T-helper 17 cell (primary cell): ENCODE measurements at places on chromosomes 4 and X. TPM values are rescaled to one million over a fixed set of nuclear protein-coding genes. Genes with fewer than 3 reads are reported as not detected.
A peak's percentile ranks its signal among the peaks of the same experiment; 100 is the strongest.

- DNase-seq, result no peak
- peaks cover 8% of the 10 kb centered on the region for H3K4me1 ChIP-seq
- no peak overlapping the region for H3K27ac ChIP-seq
- H3K4me3 ChIP-seq, result no peak overlapping the region
- no peaks in the 10 kb centered on the region for H3K36me3 ChIP-seq
Measured at GRCh38 chr4:39802005-39802404, 104.1 kb downstream of the UBE2K start.

- no peak overlapping the region for H3K4me3 ChIP-seq
- no peaks in the 10 kb centered on the region for H3K27me3 ChIP-seq
- no peak overlapping the region for H3K27ac ChIP-seq
- no peak for DNase-seq
Measured at GRCh38 chr4:159526172-159526571, 423.3 kb downstream of the RAPGEF2 start.

Gene PUDP
- total RNA-seq, result 8.4 TPM

DNA sequence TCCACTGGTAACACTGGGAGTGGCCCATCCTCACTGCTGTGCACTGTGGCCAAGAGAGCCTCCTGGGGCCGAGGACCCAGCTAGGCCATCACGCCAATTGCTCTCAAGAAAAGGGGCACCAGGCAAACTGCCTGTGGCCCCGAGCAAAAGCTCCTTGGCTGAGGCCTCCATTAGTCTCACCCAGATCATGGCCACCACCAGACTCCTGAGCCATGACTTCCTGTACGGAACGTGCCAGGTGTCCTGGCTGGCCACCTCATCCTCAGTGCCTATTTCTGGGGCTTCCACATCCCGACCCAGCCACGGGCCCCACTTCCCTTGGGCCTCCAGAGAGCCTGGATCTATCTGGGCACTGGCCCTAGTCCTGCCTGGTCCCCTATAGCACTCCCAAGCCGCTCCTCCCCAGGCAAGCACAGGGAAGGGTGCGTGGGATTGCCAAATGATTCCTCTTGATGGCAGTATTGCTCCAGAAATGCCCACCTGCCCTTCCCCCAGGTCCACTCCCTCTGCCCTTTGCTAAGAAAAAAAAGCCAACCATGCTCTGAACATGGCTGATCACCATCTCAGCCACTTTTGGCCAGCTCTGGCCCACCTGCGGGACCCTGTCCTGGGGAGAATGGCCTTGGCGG, 212.6 kb upstream of the AGTR2 start:
- H3K27me3 ChIP-seq, result no peaks in the 10 kb centered on the region
- H3K4me1 ChIP-seq, result no peaks in the 10 kb centered on the region
- H3K27ac ChIP-seq, result no peak overlapping the region

DNA sequence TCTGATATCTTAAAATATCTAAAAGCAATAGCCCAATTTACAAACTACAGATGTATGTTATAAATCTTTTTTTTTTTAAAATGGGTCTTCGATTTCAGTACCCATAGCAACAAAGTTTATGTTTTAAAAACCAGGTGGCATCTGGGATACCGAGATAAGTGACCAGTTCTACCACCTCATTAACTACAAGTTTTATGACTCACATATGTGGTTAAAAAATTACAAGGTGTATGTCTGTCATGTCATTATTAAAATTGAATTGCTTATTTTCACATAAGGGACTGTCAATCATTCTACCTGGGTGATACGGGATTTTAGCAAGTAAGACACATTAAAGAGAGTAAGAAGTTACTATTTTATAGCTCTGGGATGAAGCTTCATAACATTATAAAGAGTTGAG, 192.0 kb upstream of the ETNPPL start:
- peaks cover 12% of the 10 kb centered on the region for H3K27me3 ChIP-seq
- H3K36me3 ChIP-seq, result no peaks in the 10 kb centered on the region
- no peak for DNase-seq
- no peak overlapping the region for H3K4me3 ChIP-seq

- H3K27ac ChIP-seq, result no peak overlapping the region
- no peaks in the 10 kb centered on the region for H3K36me3 ChIP-seq
- no peaks in the 10 kb centered on the region for H3K4me1 ChIP-seq
- H3K4me3 ChIP-seq, result no peak overlapping the region
- peaks cover 54% of the 10 kb centered on the region for H3K27me3 ChIP-seq
Measured at GRCh38 chr4:123346330-123346940, 50.2 kb upstream of the SPRY1 start.

- H3K36me3 ChIP-seq, result no peaks in the 10 kb centered on the region
- no peak overlapping the region for H3K4me3 ChIP-seq
- no peaks in the 10 kb centered on the region for H3K4me1 ChIP-seq
- no peaks in the 10 kb centered on the region for H3K27me3 ChIP-seq
Measured at GRCh38 chr4:101993842-101994775, 203.6 kb downstream of the BANK1 start.

Gene PDZD11
- 12.1 TPM for total RNA-seq

DNA sequence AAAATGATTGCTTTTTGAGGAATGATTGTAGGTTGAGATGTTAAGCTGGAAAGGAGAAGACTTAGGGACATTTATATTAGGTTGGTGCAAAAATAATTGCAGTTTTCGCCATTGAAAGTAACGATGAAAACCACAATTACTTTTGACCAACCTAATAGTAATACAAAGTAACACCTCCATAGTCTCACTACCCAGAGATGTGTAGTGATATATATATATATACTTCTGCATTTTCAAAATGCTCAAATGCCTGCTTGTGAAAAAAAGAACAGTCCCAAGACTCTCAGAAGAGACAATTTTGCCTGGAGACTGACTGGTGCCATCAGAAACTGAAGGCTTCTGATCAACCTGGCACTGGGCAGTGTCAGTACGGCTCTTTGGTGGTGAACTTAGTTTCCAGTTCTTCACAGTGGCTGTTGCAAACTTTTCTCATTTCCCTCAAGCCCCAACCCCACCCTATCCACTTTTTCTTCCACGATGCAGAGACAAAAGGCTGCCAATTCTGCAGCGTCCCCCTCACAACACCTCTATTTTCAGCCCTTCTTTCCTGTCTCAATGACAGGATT, 35.1 kb upstream of the TAPT1 start:
- no peaks in the 10 kb centered on the region for H3K36me3 ChIP-seq
- peak overlapping the region; percentile 43 for H3K27ac ChIP-seq
- DNase-seq, result no peak
- peaks cover 7% of the 10 kb centered on the region for H3K4me1 ChIP-seq
- H3K27me3 ChIP-seq, result no peaks in the 10 kb centered on the region

- H3K36me3 ChIP-seq, result peaks cover 2% of the 10 kb centered on the region
- H3K27ac ChIP-seq, result no peak overlapping the region
Measured at GRCh38 chr4:159390648-159391047, 287.8 kb downstream of the RAPGEF2 start.

DNA sequence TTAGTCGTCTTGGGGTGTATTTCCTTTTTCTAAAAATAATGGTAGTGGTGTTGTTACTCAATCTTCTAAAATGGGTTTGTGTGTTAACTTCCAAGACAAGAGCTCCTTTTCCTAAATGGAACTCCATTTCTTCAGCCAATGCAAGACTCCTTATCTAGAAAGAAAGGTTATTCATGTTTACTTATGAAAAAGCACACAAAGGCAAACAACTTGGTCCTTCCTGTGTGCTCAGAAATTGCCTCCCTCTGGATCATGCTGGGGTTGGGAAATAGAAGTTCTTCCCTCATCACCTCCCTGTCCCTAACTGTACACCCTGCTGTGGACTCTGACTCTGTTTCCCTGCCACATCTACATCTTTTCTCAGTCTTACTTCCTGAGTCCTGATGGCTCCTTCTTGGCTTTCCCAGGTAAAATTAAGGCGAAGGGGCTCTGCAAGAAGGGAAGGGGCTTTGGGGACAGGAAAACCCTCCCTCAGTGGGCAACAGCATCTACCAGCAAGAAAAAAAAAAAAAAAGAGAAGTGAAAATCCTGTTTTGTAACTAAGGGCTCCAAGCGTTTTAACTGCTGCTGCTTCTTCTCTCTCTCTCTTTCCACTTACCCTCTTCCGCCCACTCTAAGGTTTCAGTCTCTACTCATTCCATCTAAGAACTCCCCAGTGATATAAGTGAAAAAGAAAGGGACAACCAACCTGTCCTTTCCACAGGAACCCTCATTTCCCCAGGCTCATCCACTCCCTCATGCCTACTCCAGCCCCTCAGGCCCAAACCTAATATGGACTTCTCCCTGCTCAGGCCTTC, 19.8 kb upstream of the TASL start:
- no peak for DNase-seq
- H3K27me3 ChIP-seq, result no peaks in the 10 kb centered on the region
- no peaks in the 10 kb centered on the region for H3K36me3 ChIP-seq
- H3K4me1 ChIP-seq, result no peaks in the 10 kb centered on the region
- H3K27ac ChIP-seq, result peak overlapping the region; percentile 56

- H3K27ac ChIP-seq, result no peak overlapping the region
- no peaks in the 10 kb centered on the region for H3K36me3 ChIP-seq
- H3K4me3 ChIP-seq, result no peak overlapping the region
- no peaks in the 10 kb centered on the region for H3K4me1 ChIP-seq
- no peaks in the 10 kb centered on the region for H3K27me3 ChIP-seq
Measured at GRCh38 chr4:173835903-173836302, 305.9 kb upstream of the HAND2 start.
